ENCODE measurements at places on chromosomes 3 and 15.

DNA sequence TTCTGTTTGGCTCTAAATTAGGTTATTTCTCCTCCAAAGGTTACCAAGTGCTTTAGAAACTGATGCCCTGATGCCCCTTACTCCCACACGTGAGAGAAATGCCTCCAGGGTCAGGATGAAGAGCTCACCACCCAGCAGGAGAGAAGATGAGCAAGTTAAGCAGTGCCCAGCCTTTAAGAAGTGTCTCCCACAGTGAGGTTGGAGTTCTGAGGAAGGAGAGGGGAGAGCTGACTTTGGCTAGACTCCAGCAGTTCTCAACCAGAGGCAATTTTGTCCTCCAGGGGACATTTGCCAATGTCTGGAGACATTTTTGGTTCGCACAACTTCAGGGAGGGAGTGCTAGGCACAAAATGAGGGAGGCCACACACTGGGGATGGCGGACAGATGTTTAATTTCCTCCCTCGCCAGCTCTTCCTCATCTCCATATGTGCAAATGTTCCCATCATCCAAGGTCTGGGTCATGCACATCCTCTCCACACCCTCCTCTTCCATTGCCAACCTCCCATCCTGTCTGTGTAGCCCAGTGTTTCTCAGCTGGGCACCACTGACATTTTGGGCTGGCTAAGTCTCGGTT, 50.6 kb upstream of the SLC7A14 start:
- no peak for DNase-seq

DNA sequence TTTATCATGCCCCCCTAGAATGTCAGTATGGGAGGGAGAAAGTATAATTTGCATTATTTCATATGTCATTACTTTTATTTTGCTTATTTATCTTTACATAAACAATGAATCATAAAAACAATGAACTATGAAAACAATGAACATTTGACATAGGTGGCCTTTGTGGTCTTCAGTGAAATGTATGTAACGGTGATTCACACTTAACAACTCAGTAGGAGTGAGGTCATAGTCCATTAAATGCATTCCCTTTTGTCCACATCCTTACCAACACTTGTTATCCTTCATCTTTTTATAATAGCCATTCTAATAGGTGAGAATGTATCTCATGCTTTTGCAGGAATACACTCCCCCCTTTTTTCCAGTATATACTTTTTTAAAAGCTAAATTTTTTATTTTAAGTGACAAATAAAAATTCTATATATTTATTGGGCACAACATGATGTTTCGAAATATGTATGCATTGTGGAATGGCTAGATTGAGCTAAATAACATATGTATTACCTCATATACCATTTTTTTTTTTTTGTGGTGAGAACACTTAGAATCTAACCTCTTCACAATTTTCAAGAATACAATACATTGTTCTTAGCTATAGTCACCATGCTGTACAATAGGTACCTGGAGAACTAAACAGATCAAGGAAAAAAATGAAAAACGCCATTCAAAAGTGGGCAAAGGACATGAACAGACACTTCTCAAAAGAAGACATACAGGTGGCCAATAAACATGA, 189.5 kb downstream of the WDR72 start:
- DNase-seq, result no peak

- no peak for DNase-seq
These were observed 239.7 kb upstream of the BHLHE40 start for GRCh38 chr3:4739289-4740236.

DNA sequence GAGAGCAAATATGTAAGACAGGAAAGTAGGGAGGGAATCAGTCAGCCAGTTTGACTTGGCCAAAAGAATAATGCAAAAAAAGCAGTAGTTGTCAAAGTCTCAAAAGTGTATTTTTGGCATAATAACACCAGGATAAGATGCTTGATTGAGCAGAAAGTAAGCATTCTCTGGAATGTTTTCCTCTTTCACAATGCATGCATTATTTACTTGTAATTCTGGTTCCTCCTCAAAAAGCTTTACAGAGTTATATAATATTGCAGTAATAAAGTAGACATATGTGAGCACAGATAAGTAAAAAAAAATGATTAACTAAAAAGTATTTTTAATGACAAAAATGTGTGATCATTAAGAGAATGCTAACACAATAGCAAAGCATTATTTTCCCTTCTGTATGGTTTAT, 285.9 kb upstream of the BCHE start:
- DNase-seq, result no peak

DNA sequence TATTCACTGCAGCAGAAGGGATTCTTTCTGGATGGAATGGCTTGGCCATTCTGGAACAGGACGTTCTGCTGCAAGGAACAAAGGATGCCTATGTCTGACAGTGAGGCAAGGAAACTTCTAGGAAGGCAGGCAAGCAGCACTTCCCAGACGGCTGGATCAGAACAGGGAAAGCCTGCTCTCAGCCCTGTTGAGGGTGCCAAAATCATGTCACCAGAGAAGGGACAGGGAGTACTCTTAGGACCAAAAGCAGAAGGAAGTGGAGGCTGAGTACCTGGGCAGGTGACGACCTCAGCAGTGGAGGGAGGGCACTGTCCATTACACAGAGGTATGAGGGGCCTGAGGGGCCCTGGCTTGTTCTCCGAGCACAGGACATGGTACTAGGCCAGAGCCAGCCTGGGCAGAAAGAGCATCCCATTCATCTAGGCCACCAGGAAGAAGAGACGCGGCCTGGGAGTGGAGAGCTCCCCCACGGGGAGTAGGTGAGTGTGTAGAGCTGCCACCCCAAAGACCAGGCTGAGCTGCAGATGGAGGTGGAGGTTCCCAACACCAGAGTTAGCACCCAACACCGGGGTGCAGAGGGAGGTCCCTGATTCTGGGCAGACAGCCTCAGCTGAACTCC, 9.6 kb downstream of the KLF15 start:
- no peak for DNase-seq

DNA sequence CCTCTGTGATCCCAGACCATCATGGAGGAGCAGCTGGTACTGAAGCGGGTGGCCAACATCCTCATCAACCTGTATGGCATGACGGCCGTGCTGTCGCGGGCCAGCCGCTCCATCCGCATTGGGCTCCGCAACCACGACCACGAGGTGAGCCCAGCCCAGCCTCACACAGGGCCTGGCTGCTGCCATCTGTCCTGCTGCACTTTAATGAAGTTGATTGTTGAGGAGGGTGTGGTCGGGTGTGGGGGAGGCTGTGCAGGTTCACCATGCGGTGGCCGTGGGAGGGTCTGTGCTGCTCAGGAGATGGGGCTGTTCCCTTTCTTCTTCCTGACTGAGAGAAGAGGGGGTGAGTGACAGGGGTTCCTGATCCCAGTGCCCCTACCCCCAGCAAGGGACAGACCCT, 30.6 kb downstream of the ACAD9 start:
- no peak for DNase-seq

- DNase-seq, result no peak
These were observed 539 bp upstream of the MGLL start for GRCh38 chr3:127822682-127823425.

GRCh38 chr3:39460677-39461076, 6.8 kb upstream of the MOBP start:
- DNase-seq, result no peak

DNA sequence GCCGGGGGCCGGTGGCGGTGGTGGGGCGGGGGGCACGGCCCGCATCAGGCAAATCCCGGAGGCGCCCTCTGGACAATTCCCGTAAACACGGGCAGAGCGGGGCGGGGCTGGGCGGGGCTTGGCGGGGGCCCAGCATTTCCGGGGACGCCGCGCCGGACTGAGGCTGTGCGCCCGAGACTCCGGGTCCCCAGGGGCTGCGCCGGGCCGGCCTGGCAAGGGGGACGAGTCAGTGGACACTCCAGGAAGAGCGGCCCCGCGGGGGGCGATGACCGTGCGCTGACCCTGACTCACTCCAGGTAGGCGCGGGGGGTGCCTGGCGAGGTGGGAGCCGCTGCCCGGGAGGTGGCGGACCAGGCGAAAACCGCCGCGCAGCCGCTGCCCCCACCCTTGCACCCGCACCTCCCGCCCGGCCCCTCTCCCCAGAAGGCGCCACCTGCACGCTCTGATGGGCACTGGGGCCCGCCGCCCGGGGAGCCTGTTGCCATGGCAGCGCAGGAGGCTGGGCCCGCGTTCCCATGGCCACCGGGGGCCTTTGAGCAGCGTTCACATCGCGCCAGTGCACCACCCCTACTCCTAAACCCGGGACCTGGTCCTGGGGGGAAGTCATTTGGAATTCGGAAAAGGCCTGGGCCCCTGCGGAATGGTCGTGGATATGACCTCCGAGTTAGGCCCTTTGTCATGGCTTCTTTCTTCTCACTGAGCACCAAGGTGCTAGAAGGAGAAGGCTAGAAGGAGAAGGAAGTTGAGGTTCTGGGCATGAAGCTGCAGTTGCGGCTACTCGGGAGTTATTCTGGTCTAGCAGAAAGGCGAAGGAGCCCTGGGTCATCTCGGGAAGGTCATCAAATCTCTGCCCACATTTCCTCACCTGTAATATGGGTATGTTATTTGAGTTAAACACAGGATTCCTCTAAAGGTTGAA, 16.1 kb upstream of the SEMA4B start:
- peak; percentile 58 for DNase-seq

- no peak for DNase-seq
These were observed 99.6 kb downstream of the NEDD4 start for GRCh38 chr15:55893852-55894251.

DNA sequence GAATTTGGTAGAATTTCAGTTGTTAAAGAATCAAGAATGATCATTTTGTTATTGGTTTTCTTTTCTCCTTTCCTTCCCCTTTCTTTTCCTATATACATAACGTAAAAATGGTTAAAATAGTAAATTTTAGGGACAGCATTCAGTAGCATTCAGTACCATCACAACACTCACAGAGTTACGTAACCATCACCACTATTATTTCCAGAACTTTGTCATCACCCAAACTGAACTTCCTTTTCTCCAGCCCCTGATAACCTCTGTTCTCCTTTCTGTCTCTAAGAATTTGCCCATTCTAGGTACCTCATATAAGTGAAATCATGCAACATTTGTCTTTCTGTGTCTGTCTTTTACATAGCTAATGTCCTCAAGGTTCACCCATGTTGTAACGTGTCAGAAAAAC, 165.3 kb downstream of the AKAP13 start:
- DNase-seq, result no peak

GRCh38 chr3:120473896-120474675, 23.3 kb upstream of the FSTL1 start:
- no peak for DNase-seq

- no peak for DNase-seq
These were observed 9.9 kb upstream of the RFT1 start for GRCh38 chr3:53139906-53140846.

DNA sequence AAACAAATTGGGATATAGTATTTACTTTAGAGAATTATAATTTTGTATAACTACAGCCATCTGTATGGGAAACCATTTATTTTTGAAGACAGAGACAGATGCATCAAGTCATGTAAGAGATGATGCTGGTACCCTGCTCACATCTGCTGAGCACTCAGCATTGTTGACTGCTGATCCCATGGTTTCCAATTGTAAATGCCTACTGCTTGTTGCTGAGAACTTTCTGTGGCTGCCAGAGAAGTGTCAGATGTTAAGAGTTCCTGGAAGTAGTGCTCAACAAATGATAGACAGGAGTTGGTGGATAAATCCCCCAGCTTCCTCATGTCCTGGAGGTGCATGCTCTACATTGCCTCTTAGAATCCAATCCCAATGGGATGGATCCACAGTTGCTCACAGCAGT, 167.1 kb downstream of the OXSM start:
- no peak for DNase-seq

- no peak for DNase-seq
These were observed 14.4 kb upstream of the GP9 start for GRCh38 chr3:129046037-129046731.

DNA sequence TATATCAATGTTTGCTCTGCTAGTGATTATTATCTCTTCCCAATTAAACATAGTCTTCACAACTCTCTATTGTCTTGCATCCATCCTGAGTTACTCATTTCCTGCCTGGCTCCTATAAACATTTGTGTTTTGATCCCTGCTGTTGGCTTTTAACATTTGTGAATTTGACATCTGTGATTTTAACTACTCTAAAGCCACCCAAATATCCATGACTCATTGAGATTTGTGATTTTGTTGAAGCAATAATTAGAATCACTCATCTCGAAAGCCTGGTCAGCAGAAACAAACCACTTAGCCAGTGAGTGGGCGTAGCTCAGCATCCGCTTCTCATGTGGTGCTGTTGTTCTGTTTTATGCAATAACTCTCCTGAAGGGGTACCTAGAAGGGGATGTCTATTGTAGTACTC, 174.3 kb upstream of the ZBTB20 start:
- DNase-seq, result no peak

GRCh38 chr15:83602021-83602420, 51.9 kb upstream of the ADAMTSL3 start:
- no peak for DNase-seq

- DNase-seq, result no peak
These were observed 502.1 kb downstream of the ZBBX start for GRCh38 chr3:166877971-166878370.

DNA sequence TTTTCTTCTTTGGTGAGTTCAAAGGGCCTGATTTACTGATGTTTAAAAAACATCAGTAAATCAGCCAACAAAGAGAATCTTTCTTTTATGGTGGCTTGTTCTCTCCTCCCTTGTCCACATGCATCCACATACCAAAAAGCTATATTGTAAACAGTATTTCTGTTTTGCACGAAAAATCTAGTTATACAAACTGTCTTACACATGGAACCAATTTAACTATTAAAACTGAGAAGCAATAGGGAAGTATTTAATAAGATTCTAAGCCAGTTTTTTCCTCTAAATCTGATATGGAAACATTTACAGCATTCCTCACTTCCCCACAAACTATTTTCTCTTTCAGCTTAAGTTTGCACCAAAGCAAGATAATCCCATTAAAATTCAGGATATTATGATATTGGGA, 110.8 kb upstream of the ICE2 start:
- DNase-seq, result no peak

DNA sequence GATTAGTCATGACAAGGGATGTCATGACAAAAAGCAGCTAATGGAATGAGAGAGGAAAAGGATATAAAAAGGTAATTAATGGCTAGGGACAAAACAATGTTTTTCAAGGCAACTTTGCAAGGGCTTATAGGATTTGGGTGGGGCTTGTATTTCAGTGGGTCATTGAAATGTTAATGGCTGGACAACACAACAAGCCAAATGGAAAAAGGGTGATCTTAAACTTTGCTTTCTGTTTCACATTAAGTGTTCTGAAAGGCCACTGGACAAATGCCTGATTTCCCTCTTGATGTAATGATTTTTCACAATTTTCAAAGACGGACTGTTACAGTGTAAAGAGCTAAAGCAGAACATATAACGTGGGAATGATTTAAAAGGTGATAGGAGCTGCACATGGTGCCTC, 345.0 kb downstream of the TUSC7 start:
- DNase-seq, result no peak

DNA sequence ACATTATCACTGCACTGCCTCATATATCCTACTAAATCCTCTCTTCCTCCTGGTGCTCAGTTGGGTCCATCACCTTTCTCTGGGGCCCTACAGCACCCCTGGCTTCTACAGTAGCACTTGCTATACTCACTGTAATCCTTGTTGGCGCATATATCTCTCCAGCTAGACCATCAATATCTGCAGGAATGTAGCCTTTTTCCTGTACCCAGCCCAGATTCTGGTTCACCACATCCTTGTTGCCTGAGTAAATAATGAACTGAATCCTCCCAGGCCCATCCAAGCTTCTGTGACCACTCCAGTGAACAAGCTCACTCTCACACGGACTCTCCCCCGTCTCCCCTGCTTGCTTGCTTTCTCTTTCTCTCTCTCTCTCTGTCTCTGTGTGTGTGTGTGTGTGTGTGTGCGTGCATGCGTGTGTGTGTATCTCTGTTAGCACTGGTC, 62.5 kb upstream of the LIPC start:
- DNase-seq, result no peak

- DNase-seq, result no peak
These were observed 19.4 kb downstream of the SH2D7 start for GRCh38 chr15:78111788-78112187.
